Myocyte (in vitro differentiated cells): ENCODE measurements at places on chromosomes 3 and 15. TPM values are rescaled to one million over a fixed set of nuclear protein-coding genes. Genes with fewer than 3 reads are reported as not detected.

Gene CHRNA3
- 0.45 TPM in 1 of 2 replicates, not detected in the other for total RNA-seq

Gene ALDH1A3
- 0.05 TPM in 1 of 2 replicates, not detected in the other for total RNA-seq

Gene PRKAR2A
- 41.8 and 47.6 TPM in 2 replicates for total RNA-seq

Gene PYGO1
- 13.9 and 15.2 TPM in 2 replicates for total RNA-seq

Gene PLSCR2
- not detected in 2 replicates for total RNA-seq

Gene GORASP1
- 50.7 and 56.9 TPM in 2 replicates for total RNA-seq

Gene PLIN1
- total RNA-seq, result 0.05 TPM in 2 replicates

Gene GRM2
- 0.11 and 0.31 TPM in 2 replicates for total RNA-seq

Gene TRPM1
- not detected in 2 replicates for total RNA-seq

Gene NCEH1
- 14.1 and 25.8 TPM in 2 replicates for total RNA-seq

Gene GATM
- 36.4 and 47.1 TPM in 2 replicates for total RNA-seq

Gene A4GNT
- not detected in 2 replicates for total RNA-seq

Gene STXBP5L
- total RNA-seq, result 0.10 and 0.19 TPM in 2 replicates

Gene NR2E3
- not detected in 2 replicates for total RNA-seq

Gene FBXW12
- total RNA-seq, result 0.21 TPM in 1 of 2 replicates, not detected in the other

Gene LIPC
- 1.0 and 1.2 TPM in 2 replicates for total RNA-seq

Gene SEC61A1
- total RNA-seq, result 234 and 274 TPM in 2 replicates

Gene IMPG2
- total RNA-seq, result 0.67 and 0.78 TPM in 2 replicates

Gene CLDN16
- total RNA-seq, result not detected in 2 replicates

Gene ZNF660
- 1.8 and 2.1 TPM in 2 replicates for total RNA-seq

Gene NIT2
- total RNA-seq, result 23.6 and 28.9 TPM in 2 replicates

Gene MBD4
- total RNA-seq, result 15.9 and 16.1 TPM in 2 replicates

Gene KNG1
- not detected in 2 replicates for total RNA-seq

Gene LRRC31
- not detected in 2 replicates for total RNA-seq

Gene ZNF774
- 3.4 TPM in 2 replicates for total RNA-seq
